ENCODE measurements at places on chromosomes 7 and 10.

- DNase-seq: no peak
Observed at GRCh38 chr7:159177284-159177953, 32.8 kb upstream of the VIPR2 start.

DNA sequence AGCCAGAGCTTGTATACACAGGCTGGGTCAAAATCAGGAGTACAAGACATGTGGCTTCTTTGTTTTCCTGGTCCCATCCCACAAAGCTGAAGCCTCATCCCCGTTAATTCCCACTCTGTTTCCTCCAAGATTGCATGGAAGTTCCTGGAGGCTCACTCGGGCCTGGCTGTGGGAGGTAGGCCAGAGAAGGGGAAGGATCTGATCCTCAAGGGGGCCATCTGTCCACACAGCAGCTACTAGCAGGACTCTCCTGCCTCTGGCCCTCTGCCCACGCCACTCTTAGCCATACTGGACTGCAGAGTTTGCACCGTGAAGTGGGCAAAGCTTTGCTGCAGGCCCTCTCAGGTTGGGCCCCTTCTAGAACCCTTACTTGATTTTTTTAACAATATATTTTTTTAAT is 160.6 kb downstream of the FGFR2 start:
- no peak for DNase-seq

GRCh38 chr10:112246-112645 is 23.0 kb upstream of the ZMYND11 start:
- DNase-seq: no peak

DNA sequence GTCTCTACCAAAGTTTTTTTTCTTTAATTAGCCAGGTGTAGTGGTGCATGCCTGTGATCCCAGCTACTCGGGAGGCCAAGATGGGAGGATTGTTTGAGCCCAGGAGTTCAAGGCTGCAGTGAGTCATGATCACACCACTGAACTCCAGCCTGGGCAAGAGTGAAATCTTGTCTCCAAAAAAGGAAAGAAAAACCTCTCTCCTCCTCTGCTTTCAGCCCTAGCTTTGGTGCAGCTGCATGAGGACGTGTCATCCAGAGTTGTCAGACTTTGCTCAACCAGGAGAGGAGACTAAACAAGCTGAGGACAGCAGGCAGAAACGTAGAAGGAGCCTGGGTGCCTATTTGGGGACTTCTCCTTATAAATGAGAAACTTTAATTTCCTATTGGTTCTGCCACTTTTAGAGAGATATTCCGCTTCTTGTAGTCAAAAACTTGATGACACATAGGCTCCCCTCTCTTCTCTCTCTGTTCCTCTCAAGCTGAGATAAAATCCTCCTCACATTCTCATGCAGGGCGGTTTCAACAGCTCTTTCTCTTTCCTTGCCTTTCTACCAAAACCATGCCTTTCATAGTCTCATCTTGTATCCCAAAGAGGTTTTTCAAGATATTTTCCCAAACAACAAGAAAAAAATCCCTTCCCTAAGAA is 205.4 kb downstream of the ARHGAP12 start:
- DNase-seq: no peak

DNA sequence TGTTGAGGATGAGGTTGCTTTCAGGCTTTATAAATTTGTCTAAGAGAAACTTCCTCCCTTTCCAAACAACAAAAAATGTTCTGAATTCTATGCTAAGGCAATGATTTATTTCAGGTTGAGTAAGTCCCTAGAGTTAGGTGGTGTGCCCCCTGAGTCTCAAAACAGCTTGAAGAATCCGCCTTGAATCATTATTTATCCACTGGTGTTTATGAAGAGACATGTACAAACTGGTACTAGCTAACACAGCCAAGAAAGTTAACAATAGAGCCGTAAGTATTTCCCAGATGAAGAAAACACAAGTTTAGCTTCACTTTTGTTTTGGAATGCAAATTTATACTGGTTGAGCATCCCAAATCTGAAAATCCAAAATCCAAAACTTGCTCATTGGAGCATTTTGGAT is 66.2 kb upstream of the SRPK2 start:
- DNase-seq: no peak

GRCh38 chr10:132304756-132305509 is 2.8 kb downstream of the STK32C start:
- no peak for DNase-seq

- no peak for DNase-seq
Observed at GRCh38 chr7:33248671-33249070, 119.3 kb downstream of the BBS9 start.

Measured in stimulated activated CD4-positive, alpha-beta T cell treated with anti-CD3 and anti-CD28 coated beads, Interleukin-1b, Interleukin-23, amount 100 ng/mL, for 24 hours (primary cell).